Stimulated activated CD8-positive, alpha-beta memory T cell treated with anti-CD3 and anti-CD28 coated beads, Interleukin-15, amount 100 ng/mL, for 4 hours (primary cell): ENCODE measurements at places on chromosomes 11 and 22.

GRCh38 chr11:120034176-120034875 is 103.6 kb downstream of the TRIM29 start:
- DNase-seq, result no peak

- DNase-seq, result no peak
Observed at GRCh38 chr11:46149342-46149741, 28.1 kb upstream of the PHF21A start.

DNA sequence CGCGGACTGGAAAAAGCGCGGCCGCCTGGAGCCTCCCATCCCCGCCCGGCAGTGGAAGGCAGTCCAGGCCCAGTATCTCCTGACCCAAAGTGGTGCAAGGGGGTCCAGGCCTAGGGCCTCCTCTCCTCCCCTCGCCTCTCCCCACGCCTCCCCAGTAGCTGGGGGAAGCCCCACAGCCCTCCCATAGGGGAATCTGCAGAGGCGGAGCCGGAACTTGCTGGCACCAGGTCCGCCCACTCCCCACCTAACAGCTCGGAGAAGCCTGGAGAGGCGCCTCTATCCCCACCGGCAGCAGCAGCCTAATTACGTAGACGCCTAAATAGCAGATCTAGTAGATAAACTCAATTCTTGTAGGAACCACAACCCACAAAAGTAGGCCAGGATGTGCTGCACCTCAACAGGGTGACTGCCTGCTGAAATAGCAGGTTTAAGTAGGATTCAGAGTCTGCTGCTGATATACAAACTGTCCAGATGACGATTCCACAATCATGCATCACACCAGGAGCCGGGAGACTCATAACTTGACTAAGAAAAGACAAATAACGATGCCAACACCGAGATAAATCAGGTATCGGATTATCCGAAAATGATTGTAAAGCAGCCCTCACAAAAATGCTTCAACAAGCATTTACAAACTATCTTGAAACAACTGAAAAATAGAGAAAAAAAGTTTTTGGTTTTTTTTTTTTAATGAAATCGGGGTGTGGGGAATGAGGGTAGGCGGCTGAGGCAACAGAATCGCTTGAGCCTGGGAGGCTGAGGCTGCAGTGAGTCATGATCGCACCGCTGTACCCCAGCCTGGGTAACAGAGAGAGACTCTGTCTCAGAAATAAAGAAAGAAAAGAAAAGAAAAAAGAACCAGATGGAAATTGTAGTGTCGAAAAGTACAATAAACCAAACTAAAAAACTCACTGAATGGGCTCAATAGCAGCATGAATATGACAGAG is 11.4 kb upstream of the BRD1 start:
- peak; percentile 77 for DNase-seq

GRCh38 chr11:105377870-105378269 is 232.0 kb upstream of the GRIA4 start:
- no peak for DNase-seq

DNA sequence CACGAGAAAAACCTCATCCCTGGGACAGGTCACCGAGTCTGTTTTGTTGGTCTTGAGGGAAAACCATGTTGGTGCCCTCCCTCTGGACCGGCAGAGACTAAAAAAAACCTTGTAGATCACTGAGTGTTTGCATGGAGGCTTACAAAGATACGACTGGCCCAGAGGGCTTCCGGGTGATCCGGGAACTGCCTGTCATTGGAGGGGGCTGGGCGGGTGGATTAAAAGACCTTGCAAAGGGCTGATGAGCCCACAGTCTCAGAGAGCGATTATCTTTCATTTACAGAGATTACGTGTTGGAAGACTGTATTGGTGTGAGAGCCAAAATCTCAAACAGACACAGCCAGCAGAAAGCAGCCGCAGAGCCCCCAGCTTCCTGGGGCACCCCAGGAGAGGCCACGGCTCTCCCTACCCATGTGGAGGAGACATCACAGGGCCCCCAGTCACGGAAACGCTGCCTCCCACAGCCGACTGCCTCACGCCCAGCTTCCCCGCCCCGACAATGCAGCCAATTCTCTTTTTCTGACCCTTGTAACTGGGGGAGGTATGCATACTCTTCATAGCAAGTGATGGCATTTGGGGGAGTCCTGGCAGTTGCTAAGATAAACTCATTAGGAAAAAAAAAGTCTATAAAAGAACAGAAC is 426.4 kb downstream of the CTTN start:
- DNase-seq, result no peak
